Neural crest cell (in vitro differentiated cells): ENCODE measurements at places on chromosomes 4 and X.

DNA sequence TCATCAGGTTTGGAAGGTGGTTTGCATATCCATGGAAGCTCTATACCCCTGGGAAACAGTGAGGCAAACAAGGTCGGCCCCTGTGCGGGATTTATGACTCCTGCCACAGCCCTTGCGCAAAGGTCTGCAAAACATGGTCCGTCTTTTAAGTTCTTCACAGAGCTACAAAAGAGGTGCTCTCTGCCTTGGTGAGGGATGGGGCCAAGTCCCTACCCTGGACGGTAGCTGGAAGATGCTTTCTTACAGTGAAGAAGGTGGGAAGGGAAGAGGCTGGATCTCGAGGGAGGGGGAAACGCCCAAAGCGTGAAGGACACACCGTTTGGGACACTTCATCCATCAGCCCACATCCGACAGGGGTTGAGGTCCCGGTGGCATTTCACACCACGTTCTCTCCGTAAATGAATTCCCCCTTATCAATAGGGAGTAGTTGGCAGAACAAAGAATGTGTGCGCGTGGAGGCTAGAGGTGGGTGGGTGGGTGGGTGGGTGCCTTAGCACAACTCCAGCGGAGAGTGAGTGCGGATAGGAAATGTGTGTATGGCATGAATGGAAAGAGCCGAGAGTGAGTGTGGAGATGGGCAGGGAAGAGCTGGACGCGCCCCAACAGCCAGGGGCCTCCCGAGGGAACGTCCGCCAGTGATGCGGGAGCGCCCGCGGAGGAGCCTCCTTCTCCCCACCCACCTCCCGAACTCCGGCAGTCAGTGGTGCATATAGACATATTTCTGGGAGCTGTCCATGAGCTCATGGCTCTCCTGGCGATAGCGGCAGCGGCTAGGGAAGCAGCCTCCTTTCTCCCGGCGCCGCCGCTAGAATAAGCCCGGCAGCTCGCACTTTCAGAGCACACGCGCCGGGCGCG lies 68.3 kb downstream of the LARP7 start:
- H3K36me3 ChIP-seq, result no peaks in the 10 kb centered on the region
- H3K27ac ChIP-seq, result no peak overlapping the region
- peak; percentile 25 for DNase-seq
- peaks cover 20% of the 10 kb centered on the region for H3K4me1 ChIP-seq

- no peaks in the 10 kb centered on the region for H3K36me3 ChIP-seq
- H3K27ac ChIP-seq, result no peak overlapping the region
- H3K27me3 ChIP-seq, result peaks cover 3% of the 10 kb centered on the region
- DNase-seq, result no peak
- H3K4me3 ChIP-seq, result no peak overlapping the region
- no peaks in the 10 kb centered on the region for H3K4me1 ChIP-seq
These were observed 34.1 kb upstream of the GUCY1B1 start for GRCh38 chr4:155724731-155725130.

- H3K36me3 ChIP-seq, result no peaks in the 10 kb centered on the region
- DNase-seq, result no peak
- no peaks in the 10 kb centered on the region for H3K4me1 ChIP-seq
- no peaks in the 10 kb centered on the region for H3K27me3 ChIP-seq
These were observed 146.9 kb downstream of the DCHS2 start for GRCh38 chr4:154344686-154345085.

DNA sequence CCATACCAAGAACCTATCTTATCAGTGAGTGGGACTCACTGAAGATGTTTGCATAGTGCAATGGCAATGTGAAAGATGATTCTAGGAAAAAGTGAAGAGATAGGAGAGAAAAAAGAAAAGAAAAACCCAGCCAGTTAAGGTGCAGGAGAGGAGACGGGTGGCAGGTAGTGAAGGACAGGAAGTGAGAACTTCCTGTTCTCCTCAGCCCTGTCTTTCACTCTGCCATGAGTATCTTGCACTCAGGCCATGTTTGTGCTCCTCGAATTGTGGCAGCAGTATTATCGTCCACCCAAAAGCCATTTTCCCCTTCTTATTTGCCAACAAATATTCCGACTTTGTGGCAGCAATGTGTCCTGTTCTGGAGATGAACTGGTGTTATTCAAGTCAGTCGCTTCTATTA lies 8.6 kb upstream of the ENPEP start:
- peak overlapping the region; percentile 22 for H3K27ac ChIP-seq
- peaks cover 4% of the 10 kb centered on the region for H3K36me3 ChIP-seq
- no peak overlapping the region for H3K4me3 ChIP-seq
- H3K27me3 ChIP-seq, result no peaks in the 10 kb centered on the region
- DNase-seq, result no peak

DNA sequence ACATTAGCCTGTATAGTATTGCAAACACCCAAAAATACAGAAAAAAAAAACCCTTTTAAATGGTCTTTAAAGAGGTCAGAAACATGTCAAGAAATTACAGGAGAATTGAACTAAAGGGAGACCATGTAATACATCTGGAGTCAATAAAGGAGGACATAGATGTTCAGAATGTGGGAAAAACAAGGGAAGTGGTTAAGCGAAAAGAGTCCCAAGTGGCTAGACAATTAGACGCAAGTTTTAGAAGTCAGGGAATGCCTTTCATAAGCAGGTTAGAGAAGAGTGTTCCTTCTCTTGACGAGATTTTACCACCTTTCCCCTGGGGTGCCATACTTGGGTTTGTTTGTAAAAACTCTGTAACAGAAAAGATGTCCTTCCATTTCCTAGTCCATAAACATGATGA lies 7.8 kb downstream of the LNX1 start:
- no peaks in the 10 kb centered on the region for H3K27me3 ChIP-seq
- DNase-seq, result no peak
- H3K36me3 ChIP-seq, result no peaks in the 10 kb centered on the region

DNA sequence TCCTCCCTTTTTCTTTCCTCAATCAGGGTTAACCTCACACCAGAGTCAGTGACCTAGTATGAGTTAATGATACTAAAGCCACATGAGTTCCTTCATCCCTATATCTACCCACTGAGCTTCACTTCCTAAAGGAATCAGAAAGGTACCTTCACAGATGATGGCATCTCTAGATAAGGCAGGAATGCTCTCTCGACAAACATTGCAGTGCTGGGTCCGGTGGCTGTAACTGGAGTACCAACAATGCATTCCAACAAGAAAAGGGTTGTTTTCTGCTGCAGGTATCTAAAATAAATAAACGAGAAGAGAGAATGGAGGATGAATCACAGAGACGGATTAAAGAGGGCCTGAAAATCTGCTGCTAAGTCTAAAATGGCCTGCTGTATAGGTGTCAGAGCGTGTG lies 66.7 kb downstream of the DGKK start:
- peaks cover 3% of the 10 kb centered on the region for H3K36me3 ChIP-seq
- no peaks in the 10 kb centered on the region for H3K4me1 ChIP-seq
- no peak overlapping the region for H3K4me3 ChIP-seq
- no peak for DNase-seq
- H3K27me3 ChIP-seq, result no peaks in the 10 kb centered on the region
- H3K27ac ChIP-seq, result no peak overlapping the region

- DNase-seq, result no peak
- H3K4me1 ChIP-seq, result no peaks in the 10 kb centered on the region
- no peaks in the 10 kb centered on the region for H3K27me3 ChIP-seq
- H3K36me3 ChIP-seq, result no peaks in the 10 kb centered on the region
- no peak overlapping the region for H3K4me3 ChIP-seq
These were observed 29.6 kb upstream of the SPON2 start for GRCh38 chr4:1201851-1202525.

GRCh38 chr4:6857009-6857882 lies 52.4 kb upstream of the TBC1D14 start:
- H3K4me1 ChIP-seq, result peaks cover 24% of the 10 kb centered on the region
- peaks cover 24% of the 10 kb centered on the region for H3K36me3 ChIP-seq
- no peak for DNase-seq
- H3K27me3 ChIP-seq, result no peaks in the 10 kb centered on the region
- no peak overlapping the region for H3K27ac ChIP-seq

DNA sequence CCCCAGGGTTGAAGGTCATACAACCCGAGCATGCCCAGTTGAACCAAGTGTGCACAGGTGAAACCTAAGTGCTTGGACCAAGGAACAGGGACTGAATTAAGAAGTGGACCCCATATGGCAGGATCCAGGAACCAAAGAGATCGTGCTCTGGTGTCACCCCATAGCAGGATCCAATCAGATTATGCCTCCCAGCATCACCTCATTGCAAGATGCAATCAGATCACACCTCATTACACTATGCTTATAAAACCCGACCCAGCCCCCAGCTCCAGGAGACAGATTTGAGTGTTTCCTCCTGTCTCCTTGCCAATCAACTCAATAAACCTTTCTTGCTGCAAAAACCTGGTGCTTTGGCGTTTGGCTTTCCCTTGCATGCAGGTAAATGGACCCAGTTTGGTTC lies 37.6 kb downstream of the EFHC2 start:
- no peak overlapping the region for H3K4me3 ChIP-seq
- H3K27ac ChIP-seq, result no peak overlapping the region
- H3K27me3 ChIP-seq, result no peaks in the 10 kb centered on the region
- H3K4me1 ChIP-seq, result no peaks in the 10 kb centered on the region

GRCh38 chrX:103513476-103514108 lies 5.7 kb downstream of the RAB40A start:
- no peak for DNase-seq
- no peaks in the 10 kb centered on the region for H3K36me3 ChIP-seq
- no peak overlapping the region for H3K4me3 ChIP-seq
- no peaks in the 10 kb centered on the region for H3K4me1 ChIP-seq
- H3K27me3 ChIP-seq, result no peaks in the 10 kb centered on the region

GRCh38 chrX:134572816-134573682 lies 85.2 kb downstream of the PLAC1 start:
- no peak overlapping the region for H3K4me3 ChIP-seq
- DNase-seq, result no peak
- no peak overlapping the region for H3K27ac ChIP-seq
- H3K4me1 ChIP-seq, result peaks cover 31% of the 10 kb centered on the region
- no peaks in the 10 kb centered on the region for H3K27me3 ChIP-seq

GRCh38 chrX:135707880-135708279 lies 5.6 kb upstream of the CT45A1 start:
- H3K27ac ChIP-seq, result no peak overlapping the region
- H3K4me1 ChIP-seq, result no peaks in the 10 kb centered on the region
- DNase-seq, result peak; percentile 26
- H3K27me3 ChIP-seq, result peaks cover 2% of the 10 kb centered on the region
- no peak overlapping the region for H3K4me3 ChIP-seq
- H3K36me3 ChIP-seq, result peaks cover 2% of the 10 kb centered on the region

GRCh38 chr4:113588895-113589668 lies 172.5 kb downstream of the CAMK2D start:
- H3K27ac ChIP-seq, result peak overlapping the region; percentile 43
- no peak overlapping the region for H3K4me3 ChIP-seq
- H3K36me3 ChIP-seq, result peaks cover 13% of the 10 kb centered on the region

DNA sequence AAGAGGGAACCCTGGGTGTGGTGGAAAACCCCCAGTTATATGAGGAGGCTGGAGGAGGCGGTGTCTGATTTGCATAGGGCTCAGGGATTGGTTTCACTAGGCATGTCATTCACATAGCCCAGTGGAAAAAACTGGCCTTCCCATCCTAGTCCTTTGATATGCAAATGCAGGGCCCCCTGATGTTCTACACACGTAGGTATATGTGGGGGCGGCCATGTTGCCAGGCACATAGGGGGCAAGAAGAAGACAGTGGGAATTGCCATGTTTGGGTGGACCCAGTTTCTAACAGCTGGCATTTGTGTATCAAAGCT lies 34.0 kb upstream of the ENPP6 start:
- H3K27ac ChIP-seq, result no peak overlapping the region
- H3K4me1 ChIP-seq, result peaks cover 18% of the 10 kb centered on the region
- H3K27me3 ChIP-seq, result no peaks in the 10 kb centered on the region
- no peak for DNase-seq

- no peak overlapping the region for H3K4me3 ChIP-seq
- H3K4me1 ChIP-seq, result peaks cover 13% of the 10 kb centered on the region
- no peaks in the 10 kb centered on the region for H3K36me3 ChIP-seq
- H3K27ac ChIP-seq, result peak overlapping the region; percentile 45
- no peaks in the 10 kb centered on the region for H3K27me3 ChIP-seq
These were observed 42.7 kb downstream of the ASMT start for GRCh38 chrX:1657367-1658070.

DNA sequence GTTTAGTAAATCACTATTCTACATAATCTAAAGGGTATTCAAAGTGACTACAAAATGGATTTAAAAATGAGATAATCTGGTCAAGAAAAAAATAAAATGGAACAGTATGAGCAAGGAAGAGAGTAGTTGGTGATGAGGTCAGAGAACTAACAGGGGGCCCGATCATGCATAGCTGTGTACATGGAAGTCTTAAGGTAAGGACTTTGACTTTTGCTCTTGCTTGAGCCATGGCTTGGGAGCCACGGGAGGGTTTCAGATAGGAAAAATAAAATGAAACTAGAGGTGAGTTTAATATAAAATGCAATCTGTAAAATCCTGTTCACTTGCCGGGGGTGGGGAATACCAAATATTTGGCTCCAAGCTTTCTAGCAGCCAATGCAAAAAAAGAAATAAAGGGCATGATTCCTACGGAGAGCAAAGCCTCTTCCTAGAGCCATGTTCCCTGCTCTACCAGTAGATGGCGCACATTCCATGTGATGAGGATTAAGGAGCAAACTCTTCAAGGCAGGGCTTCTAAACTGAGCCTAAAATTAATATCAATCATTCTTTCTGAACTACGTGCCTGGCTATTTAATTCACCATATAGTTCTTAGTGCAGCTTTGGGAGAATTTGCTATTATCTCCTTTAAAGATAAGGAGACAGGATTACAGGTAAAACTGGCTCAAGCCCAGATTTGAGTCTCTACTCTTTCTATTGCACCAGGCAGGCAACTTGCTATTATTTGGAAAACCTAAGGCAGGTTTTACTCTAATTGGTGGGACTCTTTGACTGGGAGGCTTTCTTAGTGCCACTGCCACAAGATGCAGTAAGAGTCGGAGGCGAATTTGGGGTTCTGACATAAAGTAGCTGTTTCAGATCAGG lies 6.8 kb upstream of the CLCN5 start:
- H3K27ac ChIP-seq, result no peak overlapping the region
- no peaks in the 10 kb centered on the region for H3K36me3 ChIP-seq
- no peaks in the 10 kb centered on the region for H3K27me3 ChIP-seq
- no peak overlapping the region for H3K4me3 ChIP-seq

DNA sequence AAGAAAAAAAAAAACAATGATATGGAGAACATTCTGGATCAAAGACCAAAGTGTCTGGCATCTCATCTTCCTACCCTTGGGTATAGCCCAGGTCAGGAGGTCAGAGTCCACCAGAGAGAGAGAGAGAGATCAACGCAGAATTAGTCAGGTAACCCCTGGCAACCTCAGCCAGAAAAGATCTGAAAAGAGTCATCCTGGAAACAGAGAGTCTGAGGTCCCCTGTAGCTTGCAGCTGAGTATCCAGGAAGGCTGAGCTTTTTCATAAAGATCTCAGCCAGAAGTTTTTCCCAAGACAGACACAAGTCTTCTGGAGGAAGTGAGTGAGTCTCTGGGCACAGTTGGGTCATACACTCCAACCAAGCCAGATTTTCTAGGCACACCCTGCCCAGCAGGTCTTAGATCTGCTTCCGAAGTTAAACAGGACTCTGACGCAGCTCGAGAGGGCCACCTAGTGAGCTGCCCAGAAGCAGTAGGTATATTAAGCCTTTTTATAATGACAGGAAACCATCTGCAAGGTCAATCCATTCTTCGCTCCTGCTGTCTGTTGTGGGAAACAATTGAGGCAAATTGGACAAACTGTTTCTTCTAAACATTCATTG lies 35.7 kb downstream of the ACE2 start:
- no peaks in the 10 kb centered on the region for H3K27me3 ChIP-seq
- H3K27ac ChIP-seq, result peak overlapping the region; percentile 70
- no peaks in the 10 kb centered on the region for H3K36me3 ChIP-seq
- H3K4me3 ChIP-seq, result no peak overlapping the region

GRCh38 chrX:65690057-65690855 lies 22.8 kb downstream of the MSN start:
- no peak overlapping the region for H3K4me3 ChIP-seq
- H3K36me3 ChIP-seq, result peaks cover 4% of the 10 kb centered on the region
- H3K4me1 ChIP-seq, result peaks cover 37% of the 10 kb centered on the region
- H3K27ac ChIP-seq, result no peak overlapping the region
